Neural progenitor cell (in vitro differentiated cells): ENCODE measurements at places on chromosomes 4 and X.

DNA sequence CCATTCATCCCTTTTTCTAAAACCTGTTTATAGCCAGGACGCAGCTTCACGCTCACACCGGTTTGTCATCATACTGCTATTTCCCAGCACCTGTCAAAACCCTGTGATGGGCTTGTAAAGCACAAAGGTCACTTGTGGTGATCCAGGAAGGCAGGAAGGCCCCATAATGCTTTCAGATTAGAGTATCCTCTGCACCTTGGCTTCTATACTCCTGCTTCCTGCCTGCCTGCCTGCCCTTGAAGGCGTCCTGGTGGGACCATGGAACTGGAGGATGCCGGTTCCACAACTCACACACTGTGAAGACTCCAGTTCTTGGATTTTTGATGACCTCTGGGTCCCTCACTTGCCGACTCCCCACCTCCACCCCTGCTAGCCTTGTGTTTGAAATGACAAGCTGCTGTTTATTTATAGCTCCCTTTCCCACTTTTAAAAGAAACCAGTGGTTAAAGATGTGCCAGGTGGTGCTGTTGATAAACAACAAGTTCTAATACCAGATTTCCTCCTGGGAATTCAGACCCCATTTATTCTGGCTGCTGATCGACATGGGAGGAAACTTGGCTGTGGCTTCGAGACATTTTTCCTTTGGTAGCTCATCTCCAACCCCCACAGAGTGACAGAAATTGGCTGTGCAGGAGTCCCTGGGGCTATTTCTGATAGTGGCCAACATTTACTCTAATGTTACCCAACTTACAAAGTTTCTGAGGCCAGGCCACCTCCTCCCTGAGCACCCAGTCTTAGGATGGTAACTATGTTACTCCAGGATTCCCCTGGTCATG lies 211.5 kb downstream of the KDR start:
- no peak for DNase-seq

GRCh38 chrX:134246282-134246681 lies 9.3 kb downstream of the CCDC160 start:
- DNase-seq: peak; percentile 49

- no peak for DNase-seq
These were observed 7.3 kb downstream of the SPARCL1 start for GRCh38 chr4:87521757-87522374.

GRCh38 chrX:5748586-5749150 lies 480.0 kb downstream of the NLGN4X start:
- DNase-seq: no peak

DNA sequence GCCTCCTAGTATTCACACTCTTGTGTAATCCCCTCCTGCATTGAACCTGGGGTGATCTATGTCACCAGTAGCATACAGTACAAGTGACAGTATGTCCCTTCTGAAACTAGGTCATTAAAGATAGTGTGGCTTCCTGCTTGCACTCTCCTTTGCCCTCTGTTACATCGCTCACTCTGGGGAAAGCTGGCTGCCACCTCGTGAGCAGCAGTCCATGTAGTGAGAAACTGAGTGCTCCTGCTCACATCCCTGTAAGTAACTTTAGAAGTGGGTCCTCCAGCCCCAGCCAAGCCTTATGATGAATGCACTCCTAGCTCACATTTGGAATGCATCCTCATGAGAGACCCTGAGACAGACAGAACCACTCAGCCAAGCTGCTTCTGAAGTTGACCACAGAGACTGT lies 89.8 kb upstream of the TNIP3 start:
- DNase-seq: no peak
